ENCODE measurements at places on chromosomes 1 and 21. TPM values are rescaled to one million over a fixed set of nuclear protein-coding genes. Genes with fewer than 3 reads are reported as not detected.

Gene MXRA8
- 0.61 TPM for total RNA-seq

Gene VHLL
- not detected for total RNA-seq

Gene MNDA
- total RNA-seq: not detected

Gene RCSD1
- 0.06 TPM for total RNA-seq

Gene LAMB3
- total RNA-seq: 22.5 TPM

Gene PIGM
- 4.8 TPM for total RNA-seq

Gene ARHGEF19
- 6.4 TPM for total RNA-seq

Data from A549 treated with GW870086 at 1 μM for 4 hours (cell line).